ENCODE measurements at places on chromosomes 12 and 14. TPM values are rescaled to one million over a fixed set of nuclear protein-coding genes. Genes with fewer than 3 reads are reported as not detected.

GRCh38 chr14:99573000-99573330, 31.0 kb downstream of the CCDC85C start:
- peak overlapping the region; percentile 93 for H3K27ac ChIP-seq
- H3K4me3 ChIP-seq: no peak overlapping the region
- H3K4me1 ChIP-seq: no peaks in the 10 kb centered on the region
- DNase-seq: no peak
- H3K36me3 ChIP-seq: no peaks in the 10 kb centered on the region

GRCh38 chr12:103803847-103804246, 37.2 kb downstream of the NT5DC3 start:
- peaks cover 14% of the 10 kb centered on the region for H3K4me1 ChIP-seq
- no peaks in the 10 kb centered on the region for H3K27me3 ChIP-seq
- H3K36me3 ChIP-seq: no peaks in the 10 kb centered on the region
- no peak overlapping the region for H3K4me3 ChIP-seq

- no peaks in the 10 kb centered on the region for H3K4me1 ChIP-seq
- H3K27ac ChIP-seq: peak overlapping the region; percentile 99
- peak; percentile 70 for DNase-seq
- peak overlapping the region; percentile 91 for H3K4me3 ChIP-seq
- H3K27me3 ChIP-seq: no peaks in the 10 kb centered on the region
Observed at GRCh38 chr14:49768301-49769121, 558 bp downstream of the KLHDC2 start.

GRCh38 chr14:20522332-20522731, 17.0 kb downstream of the RNASE10 start:
- no peaks in the 10 kb centered on the region for H3K4me1 ChIP-seq
- no peaks in the 10 kb centered on the region for H3K36me3 ChIP-seq
- no peaks in the 10 kb centered on the region for H3K27me3 ChIP-seq
- DNase-seq: no peak
- no peak overlapping the region for H3K27ac ChIP-seq
- H3K4me3 ChIP-seq: no peak overlapping the region

DNA sequence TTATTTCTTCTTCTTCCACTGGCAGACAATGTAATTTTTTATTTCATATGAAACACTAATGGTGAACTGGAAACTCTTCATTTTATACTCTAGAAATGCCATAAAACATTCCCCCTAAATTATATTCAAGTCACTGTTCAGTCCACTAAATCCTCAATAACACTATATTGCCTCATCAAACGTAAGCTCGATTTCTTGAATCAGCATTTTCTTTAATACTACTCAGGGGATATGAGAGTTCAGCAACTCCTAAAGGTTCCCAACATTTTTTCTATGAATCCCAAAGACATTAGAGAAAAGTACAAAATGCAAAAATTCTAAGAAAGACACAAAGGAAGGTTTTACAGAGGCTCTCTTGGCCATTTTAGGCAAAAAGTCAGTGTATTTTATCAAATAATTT, 59.3 kb downstream of the PRICKLE1 start:
- no peak for DNase-seq
- no peak overlapping the region for H3K27ac ChIP-seq
- no peaks in the 10 kb centered on the region for H3K4me1 ChIP-seq
- H3K27me3 ChIP-seq: no peaks in the 10 kb centered on the region
- no peak overlapping the region for H3K4me3 ChIP-seq
- no peaks in the 10 kb centered on the region for H3K36me3 ChIP-seq

GRCh38 chr12:5718680-5719079, 226.4 kb downstream of the ANO2 start:
- no peaks in the 10 kb centered on the region for H3K36me3 ChIP-seq

Gene ITGB7
- total RNA-seq: 5.0 TPM

Gene NTS
- total RNA-seq: 0.56 TPM

Gene COCH
- 0.14 TPM for total RNA-seq

Measured in right lobe of liver (tissue), 6 donors.